Karpas-422 (cell line): ENCODE measurements at places on chromosomes 2 and 18.
A peak's percentile ranks its signal among the peaks of the same experiment; 100 is the strongest.

GRCh38 chr2:98866033-98866432, 70.0 kb downstream of the CRACDL start:
- no peak for DNase-seq

DNA sequence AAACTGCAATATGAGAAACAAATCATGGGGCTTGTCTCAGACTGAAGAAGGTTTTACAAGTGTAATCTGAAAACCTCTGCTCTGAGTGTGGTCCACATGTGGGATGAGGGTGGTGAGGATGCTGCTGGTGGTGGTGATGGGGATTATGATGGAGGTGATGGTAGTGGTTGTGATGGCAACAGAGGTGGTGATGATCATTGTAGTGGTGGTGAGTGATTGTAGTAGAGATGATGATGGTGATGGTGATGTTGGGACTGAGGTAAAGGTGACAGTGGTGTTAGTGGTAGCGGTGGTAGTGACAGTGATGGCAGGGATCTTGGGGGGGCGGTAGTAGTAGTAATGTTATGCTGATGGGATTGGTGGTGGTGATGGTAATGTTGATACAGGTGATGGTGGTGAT, 217.8 kb downstream of the ANAPC1 start:
- no peak for DNase-seq

DNA sequence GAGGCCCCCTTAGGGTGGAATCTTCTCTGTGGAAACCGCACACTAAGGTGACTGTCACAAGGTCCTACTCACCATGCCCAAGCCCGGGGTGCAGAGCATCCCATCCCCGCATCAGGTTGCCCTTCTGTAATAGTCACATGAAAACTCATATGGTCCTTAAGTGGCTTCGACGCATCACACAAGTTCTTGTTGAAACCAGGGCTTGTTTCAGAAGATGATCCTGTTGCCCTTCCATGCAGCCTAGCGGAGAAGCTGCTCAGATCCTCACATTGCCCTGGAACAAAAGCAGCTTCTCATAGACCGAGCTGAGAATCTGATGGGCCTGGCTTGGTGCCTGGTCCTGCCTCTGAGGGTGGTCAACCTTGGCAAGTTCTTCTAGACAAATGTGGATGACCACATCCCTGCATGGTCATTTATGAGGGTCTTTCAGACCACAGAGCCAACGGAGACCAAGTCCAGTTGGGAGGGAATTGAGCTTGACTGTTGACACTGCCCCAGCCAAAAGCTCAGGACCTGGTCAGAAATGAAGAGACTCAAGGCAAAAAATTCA, 54.1 kb downstream of the PDCL3 start:
- DNase-seq, result no peak

DNA sequence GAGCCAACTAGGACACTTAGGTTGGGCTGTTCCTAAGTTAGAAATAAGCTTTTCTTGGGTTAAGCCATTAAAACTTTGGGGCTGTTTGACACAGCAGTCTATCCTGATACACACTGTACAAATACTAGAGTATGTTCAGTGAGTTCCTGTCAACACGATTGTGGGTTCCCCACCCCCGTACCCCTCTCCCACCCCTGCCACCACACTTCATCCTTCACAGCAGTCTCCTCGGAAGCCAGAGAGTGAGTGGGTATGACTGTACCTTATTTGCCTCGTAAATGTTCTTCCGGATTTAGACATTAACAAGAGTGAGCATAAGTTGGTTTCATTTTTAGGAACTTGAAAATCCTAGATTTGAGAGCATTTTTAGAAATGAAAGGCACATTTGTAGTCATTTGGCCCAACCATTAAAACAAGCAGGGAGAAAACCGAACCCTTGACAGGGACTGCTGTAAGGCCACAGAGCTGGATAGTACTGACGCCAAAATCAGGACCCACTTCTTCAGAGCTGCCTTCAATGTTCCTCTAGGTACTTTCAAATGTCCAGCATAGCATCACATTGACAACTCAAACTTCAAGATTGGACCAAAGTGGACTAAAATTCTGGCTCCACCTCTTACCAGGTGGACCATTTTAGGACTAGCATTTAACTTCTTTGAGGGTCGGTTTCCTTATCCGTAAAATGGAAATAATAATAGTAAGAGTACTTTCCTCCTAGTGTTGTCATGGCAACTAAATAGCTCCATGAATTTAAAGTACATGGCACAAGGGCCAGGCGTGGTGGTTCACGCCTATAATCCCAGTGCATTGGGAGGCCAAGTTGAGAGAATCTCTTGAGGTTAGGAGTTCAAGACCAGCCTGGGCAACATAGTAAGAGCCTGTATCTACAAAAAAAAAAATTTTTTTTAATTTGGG, 166.3 kb upstream of the SERTAD2 start:
- DNase-seq, result peak; percentile 91

GRCh38 chr18:35029770-35030169, 11.4 kb upstream of the MAPRE2 start:
- DNase-seq, result peak; percentile 57

DNA sequence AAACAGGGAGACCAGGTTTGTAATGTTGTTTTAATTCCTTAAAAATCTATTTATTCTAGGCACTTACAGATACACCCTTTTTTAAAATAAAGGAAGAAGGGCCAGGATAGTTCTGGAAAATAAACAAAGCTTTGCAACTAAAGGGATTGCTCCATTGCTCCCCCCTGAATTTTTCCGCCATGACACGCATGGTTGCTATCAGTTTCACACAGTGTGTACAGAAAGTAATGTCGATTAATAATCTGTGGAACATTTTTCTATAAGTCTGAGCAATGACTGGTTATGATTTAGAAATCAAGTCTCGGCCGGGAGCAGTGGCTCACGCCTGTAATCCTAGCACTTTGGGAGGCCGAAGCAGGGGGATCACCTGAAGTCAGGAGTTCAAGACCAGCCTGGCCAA, 90.8 kb downstream of the GAREM1 start:
- no peak for DNase-seq

GRCh38 chr2:191189112-191189635, 38.4 kb upstream of the STAT4 start:
- DNase-seq, result no peak

DNA sequence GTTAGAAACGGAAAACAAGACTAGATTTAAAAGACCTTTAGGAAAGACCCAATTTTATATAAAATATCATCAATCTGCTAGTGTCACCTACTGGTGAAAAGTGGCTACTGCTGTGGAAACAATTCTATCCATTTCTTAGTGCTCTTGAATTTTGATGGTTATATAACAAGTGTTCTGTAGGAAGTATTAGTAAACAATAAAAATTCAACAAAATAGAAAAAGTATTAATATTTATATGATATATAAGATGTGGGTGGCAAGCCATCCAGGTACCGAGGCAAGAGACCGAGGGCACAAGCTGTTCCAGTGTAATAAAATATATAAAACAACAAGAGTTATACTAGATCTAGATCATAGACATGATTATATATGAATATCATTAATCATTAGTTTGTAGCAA, 6.2 kb upstream of the TMEM87B start:
- peak; percentile 79 for DNase-seq

DNA sequence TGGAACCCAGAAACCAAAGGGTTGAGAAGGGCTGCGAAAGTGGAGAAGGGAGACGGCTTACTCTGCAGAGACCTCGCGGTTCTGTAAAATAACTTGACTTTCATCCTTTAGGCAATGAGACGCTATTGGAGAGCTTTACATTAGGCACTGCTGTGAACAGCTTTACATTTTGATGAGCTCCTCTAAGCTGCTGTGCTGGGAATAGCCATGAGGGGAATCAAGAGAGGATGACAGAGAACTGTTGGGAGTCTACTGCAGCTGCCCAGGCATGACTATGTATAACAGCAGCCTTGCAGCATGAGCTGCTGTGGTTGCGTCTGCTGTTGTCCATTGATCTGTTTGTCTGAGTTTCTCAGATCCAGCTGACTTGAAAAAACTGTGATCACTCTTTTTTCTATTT, 310.8 kb upstream of the MAP2 start:
- DNase-seq, result no peak

- DNase-seq, result no peak
These were observed 7.4 kb downstream of the HDAC4 start for GRCh38 chr2:239393388-239393940.

DNA sequence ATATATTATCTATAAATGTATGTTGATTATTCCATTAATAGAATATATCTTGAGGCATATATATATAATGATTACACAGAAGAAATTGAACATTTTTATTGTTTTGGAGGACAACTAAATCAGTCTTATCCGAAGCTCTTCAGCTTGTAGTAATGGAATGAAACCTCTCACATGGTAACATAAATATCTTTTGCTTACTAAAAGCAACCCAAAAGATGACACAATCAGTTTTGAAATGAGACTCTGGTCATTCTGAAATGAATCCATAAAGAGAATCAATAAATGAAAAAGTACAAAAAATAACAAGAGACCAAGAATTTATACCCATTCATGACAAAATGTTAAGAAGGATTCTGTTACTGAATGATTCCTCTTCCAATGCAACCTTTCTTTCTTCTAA, 110.2 kb downstream of the FIGN start:
- DNase-seq, result no peak

DNA sequence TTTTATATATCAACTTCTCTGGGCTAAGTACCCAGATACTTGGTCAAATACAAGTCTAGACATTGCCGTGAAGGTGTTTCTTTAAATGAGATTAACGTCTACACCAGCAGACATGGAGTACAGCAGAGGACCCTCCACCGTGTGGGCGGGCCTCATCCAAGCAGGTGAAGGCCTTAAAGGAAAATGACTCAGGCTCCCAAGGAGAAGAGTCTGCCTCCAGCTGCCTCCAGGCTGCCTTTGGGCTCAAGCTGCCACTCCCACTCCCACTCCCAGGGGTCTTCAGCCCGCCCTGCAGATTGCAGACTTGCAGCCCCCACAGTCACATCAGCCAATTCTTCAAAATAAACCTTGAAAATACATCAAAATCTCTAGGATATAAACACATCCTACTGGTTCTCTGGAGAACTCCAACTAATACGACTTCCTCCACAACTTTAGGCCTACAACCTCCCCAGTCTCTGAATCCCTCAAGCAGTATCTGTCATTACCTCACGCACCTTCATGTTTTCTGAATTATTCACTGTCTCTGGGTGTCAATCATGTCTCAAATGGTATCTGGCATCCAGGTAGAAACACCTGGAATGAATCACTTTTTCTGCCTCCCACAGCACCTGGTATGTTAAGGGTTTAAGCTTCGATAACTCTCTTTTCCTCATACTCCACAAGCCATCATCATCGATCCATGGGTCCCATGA, 6.9 kb downstream of the ITGB1BP1 start:
- DNase-seq, result no peak

DNA sequence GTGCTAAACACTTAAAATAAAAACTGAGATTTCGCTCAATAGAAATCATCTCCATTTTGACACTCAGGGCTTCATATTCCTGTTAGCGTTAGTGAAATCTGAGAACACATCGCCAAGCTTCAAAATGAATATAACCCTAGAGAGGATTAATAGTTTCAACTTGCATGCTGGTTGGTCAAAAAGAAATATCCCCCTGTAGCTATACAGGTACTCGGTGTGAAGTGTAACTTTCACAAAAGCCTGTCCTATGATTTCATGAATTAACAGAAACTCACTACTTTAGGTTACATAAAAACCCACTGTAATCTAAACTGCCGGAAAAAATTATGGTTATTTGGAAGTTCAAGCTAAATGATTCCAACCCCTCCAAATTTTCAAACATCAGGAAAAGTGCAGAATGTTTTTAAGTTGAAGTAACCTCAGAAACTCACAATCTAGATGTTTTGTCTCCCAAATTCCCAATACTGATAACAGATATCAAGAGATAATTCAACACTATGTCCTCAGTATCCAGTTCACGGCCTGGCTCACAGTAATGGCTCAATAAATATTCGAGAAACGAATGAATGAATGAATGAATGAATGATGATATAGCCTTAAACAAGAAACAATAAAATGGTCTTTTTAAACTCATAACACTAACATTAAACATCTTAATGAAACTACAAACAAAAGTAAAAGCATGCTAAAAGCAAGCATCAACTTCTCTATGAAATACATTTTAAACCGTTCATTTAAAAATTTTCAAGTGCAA, 2.5 kb downstream of the TLK1 start:
- DNase-seq, result no peak

- no peak for DNase-seq
These were observed 288.6 kb downstream of the MTX2 start for GRCh38 chr2:176557821-176558220.

GRCh38 chr2:53473236-53473635, 294.4 kb upstream of the CHAC2 start:
- peak; percentile 63 for DNase-seq

DNA sequence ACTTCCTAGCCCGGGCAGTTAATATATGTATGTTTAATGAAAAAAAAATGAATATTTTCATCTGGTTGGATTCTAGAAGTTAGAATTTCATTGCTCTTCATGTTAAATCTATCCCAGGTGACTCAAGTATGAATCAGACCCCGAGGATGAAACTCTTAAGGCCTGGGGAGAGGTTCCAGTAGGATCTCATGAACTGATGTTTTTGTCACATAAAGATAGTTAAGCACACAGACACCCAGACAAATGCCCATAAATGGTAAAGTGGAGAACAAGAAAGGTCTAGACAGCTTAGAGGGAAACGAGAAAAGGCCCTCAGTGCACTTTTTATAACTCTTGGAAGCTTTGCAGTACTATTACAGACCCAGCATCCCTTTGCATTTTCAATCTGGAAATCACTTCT, 114.1 kb downstream of the RIF1 start:
- DNase-seq, result no peak

DNA sequence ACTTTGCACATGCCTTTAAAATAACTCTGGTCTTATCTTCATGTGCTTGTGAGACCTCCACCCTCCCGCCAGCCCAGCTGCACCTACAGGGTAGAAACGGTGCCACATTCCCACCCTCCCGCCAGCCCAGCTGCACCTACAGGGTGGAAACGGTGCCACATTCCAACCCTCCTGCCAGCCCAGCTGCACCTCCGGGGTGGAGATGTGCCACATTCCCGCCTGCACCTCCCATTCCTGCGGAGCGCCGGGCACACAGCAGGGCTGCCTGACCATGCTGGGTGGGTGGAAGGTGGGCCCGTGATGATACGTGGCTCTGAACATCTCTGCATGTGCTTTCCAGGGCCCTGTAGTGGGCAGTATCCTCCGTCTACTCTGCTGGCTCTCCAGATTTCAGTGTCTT, 243.7 kb upstream of the PXDN start:
- no peak for DNase-seq

DNA sequence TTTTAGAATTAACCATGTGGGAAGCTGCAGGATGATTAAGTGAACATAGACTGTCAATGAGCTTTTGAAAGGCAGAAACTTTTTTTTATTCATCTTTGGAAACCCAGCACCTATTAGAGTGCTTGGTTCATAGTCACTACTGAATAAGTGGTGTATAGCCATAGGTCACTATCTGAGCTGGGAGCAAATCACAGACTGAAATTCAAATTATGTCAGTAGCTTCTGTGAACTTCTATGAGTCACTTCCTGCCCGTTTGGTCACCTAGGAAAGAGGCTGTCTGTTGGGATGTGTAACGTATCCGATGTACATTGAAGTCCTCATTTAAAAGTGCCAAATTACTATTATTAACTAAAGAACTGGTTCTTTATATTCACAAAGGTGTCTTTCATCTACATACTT, 20.5 kb upstream of the SLC40A1 start:
- peak; percentile 43 for DNase-seq

- no peak for DNase-seq
These were observed 30.8 kb downstream of the TWSG1 start for GRCh38 chr18:9365406-9365805.
